ENCODE measurements at places on chromosomes 11 and 22. TPM values are rescaled to one million over a fixed set of nuclear protein-coding genes. Genes with fewer than 3 reads are reported as not detected.

The SYT8 gene
- total RNA-seq, result 0.06 TPM

The MRGPRX3 gene
- total RNA-seq, result not detected

The MICAL2 gene
- total RNA-seq, result 42.8 TPM

The OR52E8 gene
- not detected for total RNA-seq

The SNX32 gene
- 0.16 TPM for total RNA-seq

The C11orf97 gene
- total RNA-seq, result not detected

The MS4A3 gene
- not detected for total RNA-seq

The PRR5 gene
- 13.7 TPM for total RNA-seq

The LGALS12 gene
- 0.39 TPM for total RNA-seq

The BTBD18 gene
- not detected for total RNA-seq

The B4GAT1 gene
- total RNA-seq, result 44.1 TPM

The CXCR5 gene
- total RNA-seq, result not detected

The EFCAB6 gene
- total RNA-seq, result 0.50 TPM

The ABCC8 gene
- total RNA-seq, result not detected

Measured in SJSA1 (cell line).